ENCODE measurements at places on chromosomes 13 and 19.

DNA sequence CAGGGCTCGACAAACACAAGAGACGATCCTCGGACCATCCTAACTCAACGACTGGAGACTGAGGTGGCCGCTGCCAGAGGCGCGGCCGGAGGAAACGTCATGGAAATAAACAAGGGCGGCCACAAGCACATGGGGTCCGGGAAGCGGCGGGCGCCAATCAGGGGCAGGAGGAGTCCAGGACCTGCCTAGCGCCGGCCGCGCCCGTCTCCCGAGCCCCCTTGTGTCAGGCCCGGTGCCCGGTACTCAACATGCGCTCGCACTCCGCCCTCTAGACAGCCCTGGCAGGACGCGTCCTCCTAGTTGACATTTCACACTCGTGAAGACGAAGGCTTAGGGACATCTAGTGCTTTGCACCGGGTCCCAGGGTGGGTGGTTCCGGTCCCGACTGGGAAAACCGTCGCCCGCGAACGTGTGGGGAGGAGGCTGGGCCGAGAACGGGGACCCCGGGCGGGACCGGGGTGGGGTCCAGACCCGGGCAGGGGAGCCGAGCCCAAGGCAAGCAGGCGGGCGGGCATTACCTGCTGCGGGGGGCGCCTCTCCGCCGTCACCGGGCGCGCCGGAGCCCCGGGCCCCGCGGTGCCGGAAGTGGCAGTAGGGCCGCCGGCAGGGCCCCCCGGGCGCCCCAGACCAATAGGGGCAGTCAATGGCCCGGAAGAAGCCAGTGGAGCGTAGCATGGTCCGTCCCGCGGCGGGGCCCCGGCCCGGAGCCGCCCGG, 442 bp downstream of the REXO1 start:
- DNase-seq, result no peak

DNA sequence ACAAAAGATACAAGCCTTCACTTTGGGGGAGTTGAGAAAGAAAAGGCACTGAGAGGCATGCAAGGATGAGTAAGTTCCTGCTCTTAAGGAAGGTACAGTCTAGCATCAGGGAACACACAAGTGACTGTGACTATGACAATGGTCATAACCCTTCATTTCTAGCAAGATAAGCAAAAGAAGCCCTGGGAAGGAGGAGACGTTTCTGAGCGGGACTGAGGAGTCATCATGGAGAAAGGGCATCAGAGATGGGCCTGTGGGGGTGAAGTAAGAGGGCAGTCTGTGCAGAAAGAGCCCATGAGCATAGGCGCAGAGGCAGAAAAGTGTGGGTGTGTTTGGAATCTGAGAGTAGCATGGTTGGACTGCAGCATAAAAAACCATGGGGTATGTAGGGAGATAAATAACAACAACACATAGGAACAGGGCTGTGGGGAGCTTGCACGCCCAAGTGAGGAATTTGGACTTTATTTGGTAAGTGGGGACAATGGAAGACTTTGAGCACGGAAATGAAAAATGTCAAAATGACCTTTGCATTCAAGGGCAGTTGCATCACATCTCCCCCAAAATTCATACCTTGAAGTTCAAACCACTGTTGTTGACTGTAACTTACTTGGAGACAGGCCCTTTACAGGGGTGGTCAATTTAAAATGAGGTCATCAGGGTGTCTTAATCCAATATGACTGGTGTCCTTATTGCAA, 86.7 kb downstream of the MBNL2 start:
- DNase-seq, result no peak

DNA sequence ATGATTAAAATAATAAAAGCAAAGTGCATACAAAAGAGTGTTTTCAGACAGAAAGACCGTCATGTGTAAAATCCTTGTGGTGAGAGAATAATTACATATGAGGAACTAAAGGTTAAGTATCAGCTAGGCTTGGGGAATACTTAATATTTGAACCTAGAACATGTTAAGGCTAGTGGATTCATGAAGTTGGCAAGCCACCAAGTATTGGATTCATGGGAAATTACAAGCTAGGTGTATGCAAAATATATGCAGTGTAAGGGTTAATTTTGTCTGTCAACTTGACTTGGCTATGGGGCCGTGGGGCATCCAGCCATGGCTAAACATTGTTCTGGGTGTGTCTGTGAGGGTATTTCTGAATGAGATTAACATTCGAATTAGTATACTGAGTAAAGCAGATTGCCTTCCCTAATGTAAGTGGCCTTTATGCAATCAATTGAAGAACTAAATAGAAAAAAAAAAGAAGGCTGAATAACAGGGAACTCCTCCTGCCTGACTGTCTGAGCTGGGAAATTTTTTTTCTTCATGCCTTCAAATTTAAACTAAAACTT, 533.5 kb upstream of the KLF12 start:
- DNase-seq, result no peak

- no peak for DNase-seq
Measured at GRCh38 chr13:99737481-99738245, 233.9 kb downstream of the ZIC5 start.

DNA sequence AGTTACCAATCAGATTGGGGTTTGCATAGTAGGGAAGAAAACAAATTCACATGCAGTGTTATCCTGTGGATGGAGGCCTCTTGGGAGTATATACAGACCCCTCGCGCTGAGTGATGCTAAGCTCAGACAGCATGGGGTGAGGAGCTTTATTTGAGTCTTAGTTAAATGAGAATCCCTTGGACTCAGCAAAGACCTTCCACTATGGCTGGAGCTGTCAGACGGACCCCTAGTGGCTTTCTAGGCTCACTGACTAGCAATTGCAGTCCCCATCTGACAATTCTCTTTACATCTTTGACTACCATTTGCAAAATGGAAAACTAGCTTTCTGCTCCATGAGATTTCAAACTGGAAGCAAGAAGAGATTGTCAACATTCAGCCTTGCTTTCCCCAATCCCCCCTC, 90.4 kb downstream of the STOML3 start:
- no peak for DNase-seq

DNA sequence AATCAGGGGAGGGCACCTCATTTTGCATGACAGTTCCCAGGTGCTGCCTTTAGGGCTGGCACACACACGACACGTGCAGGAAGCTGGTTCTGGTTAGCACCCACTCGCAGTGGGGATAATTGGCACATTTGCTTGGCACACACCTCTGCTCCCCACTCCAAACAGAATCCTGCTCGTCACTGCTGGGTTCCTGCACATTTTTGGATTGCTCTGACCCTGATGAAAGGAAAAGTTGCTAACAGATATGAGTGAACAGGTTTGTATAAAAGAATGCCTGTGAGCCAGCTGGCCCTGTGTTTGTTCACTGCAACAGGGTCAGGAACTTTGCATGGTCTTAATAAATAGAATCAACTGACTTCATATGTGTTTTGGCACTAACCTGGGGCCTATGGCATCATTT, 1500.4 kb downstream of the EFNB2 start:
- no peak for DNase-seq

- DNase-seq, result no peak
Measured at GRCh38 chr19:51097166-51097738, 11.0 kb downstream of the CTU1 start.

DNA sequence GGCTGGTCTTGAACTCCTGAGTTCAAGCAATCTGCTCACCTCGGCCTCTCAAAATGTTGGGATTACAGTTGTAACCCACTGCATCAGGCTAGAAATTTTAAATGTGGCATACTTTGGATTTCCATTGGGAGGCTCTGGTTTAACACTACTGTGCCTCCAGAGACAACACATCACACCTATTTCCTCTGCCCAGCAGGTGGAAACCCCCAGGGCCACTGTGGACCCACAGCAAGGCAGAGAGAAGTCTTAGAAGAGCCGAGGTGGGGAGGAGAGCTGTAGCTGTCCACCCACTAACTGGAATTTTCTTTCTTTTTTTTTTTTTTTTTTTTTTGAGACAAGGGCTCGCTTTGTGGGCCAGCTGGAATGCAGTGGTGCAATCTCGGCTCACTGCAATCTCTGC, 39.4 kb downstream of the IER2 start:
- no peak for DNase-seq

- no peak for DNase-seq
Measured at GRCh38 chr19:1626417-1627010, 21.3 kb upstream of the UQCR11 start.

DNA sequence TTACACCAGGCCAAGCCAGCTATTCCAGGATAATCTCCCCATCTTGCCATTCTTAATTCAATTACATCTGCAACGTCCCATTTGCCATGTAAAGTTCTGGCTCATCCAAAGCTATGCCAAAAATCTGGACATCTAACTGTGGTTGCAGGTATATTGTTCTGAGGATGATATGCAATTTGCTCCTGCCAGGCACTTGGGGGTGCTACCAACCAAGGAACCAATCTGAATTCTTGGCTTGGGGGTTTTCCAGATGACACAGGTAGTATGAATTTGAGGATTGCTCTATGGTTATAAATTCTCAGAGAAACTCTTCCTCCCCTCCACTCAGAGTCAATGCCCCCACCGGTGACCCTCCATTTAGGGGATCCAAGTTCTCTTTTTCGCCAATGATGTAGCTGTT, 33.0 kb downstream of the CRYL1 start:
- no peak for DNase-seq

DNA sequence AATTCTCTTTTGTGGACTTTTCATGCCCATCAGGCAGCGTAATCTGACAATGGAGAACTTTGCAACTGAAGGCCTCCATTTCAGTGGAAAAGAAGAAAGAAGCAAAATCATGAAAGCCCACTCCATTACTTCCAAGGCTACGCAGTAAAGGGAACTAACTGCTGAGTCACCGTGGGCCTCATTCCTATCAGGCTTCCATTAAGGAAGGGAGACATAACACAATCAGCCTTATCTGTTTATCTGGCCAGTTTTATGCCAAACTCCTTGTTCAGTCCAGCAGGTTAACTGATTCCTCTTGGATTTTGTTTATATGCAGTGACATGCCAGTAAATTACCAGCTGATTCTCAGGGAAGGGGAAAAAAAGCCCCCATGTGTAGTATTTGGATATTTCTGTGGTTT, 56.8 kb upstream of the KATNAL1 start:
- no peak for DNase-seq

DNA sequence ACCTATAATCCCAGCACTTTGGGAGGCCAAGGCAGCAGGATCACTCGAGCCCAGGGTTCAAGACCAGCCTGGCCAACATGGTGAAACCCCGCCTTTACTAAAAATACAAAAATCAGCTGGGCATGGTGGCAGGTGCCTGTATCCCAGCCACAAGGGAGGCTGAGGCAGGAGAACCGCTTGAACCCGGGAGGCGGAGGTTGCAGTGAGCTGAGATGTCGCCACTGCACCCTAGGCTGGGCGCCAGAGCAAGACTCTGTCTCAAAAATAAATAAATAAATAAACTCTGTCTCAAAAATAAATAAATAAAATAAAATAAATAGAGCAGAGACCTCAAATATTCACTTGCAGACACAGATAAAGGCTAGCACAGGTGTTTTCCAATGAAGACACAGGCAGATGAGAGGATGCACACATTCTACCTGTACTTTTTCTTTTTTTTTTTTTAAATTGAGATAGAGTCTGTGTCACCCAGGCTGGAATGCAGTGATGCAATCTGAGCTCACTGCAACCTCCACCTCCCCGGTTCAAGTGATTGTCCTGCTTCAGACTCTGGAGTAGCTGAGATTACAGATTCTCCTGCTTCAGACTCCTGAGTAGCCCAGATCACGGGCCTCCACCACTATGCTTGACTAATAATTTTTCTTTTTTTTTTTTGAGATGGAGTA, 2.7 kb upstream of the RPS16 start:
- DNase-seq, result no peak

GRCh38 chr19:16497042-16497441, 848 bp downstream of the C19orf44 start:
- DNase-seq, result no peak

- no peak for DNase-seq
Measured at GRCh38 chr13:76129305-76130000, 493.3 kb downstream of the LMO7 start.

GRCh38 chr13:79056706-79057105, 349.3 kb downstream of the RBM26 start:
- no peak for DNase-seq

GRCh38 chr19:33385956-33386355, 12.4 kb downstream of the CEBPG start:
- no peak for DNase-seq

- DNase-seq, result no peak
Measured at GRCh38 chr19:23978068-23978467, 63.4 kb downstream of the ZNF726 start.

DNA sequence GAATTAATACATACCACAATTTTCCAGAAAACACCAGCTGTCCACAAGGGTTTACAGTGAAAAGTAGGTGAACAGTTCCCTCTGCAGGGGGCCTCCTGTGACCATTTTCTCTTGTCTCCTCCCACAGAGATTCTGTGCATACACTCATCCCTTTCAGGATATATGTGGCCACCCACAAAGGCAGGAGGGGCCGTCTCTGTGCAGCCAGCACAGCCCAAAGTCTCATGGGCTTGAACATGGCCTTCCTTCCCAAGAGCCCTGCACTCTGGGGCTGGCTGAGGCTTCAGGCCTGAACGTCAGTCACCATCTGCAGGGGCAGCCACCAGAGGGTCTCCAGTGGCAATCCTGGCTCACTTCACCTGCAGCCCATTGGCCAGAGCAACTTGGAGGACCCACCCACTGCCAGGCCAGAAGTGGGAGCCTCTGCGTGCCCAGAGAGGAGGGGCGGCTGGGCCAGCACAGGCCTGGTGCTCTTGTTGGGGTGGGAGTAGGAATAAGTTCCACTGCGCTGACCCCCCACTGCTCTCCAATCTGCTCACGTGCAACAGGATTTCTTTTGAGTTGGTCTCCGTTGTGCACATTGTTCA, 25.1 kb downstream of the TMEM161A start:
- no peak for DNase-seq

DNA sequence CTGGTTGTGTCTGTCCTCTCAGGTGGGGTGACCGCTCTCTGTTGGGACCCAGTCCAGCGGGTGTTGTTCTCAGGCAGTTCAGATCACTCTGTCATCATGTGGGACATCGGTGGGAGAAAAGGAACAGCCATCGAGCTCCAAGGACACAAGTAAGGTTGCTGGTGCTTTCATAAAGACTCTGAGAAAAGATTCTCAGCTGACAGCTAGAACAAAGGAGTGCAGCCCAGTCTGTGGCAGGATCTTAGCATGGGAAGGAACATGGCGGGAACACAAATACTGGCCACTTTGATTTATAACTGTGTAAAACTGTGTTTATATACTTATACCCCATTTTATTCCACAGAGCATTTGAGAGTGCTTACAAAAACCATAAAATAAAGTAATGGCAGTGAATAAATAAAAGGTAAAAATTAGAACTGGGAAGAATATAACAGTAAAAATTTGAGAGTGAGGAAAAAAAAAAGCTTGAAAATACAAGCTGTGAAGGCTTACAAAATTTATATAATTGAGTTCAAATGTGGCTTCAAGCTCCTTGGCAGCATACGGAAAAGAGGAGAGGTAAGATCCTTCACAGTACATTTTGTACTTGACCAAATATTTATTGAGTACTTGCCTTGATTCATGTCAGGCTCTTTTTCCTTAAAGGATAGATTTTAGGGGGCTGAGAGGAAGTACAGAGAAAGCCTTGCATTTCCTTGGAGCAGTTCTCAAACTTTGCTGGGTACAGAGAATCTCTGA, 64.8 kb downstream of the DHRS12 start:
- DNase-seq, result no peak

- DNase-seq, result no peak
Measured at GRCh38 chr13:90541346-90541745, 806.1 kb upstream of the MIR17HG start.

DNA sequence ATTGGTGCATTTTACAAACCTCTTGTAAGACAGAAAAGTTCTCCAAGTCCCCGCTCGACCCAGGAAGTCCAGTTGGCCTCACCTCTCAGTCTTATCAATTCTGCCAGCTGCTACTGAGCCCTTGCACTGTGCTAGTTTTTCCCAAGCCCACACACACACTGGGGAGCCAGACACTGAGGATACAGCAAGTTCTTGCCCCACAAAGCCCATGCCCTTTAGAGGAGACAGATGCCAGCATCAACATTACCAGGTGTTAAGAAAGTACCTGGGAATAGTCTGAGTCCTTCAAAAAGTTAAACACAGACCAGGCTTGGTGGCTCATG, 175.0 kb downstream of the PTPRS start:
- DNase-seq, result no peak
